ENCODE measurements at places on chromosomes 4 and X. TPM values are rescaled to one million over a fixed set of nuclear protein-coding genes. Genes with fewer than 3 reads are reported as not detected.

- H3K27me3 ChIP-seq = no peaks in the 10 kb centered on the region
- no peaks in the 10 kb centered on the region for H3K36me3 ChIP-seq
- no peak overlapping the region for H3K27ac ChIP-seq
- no peak overlapping the region for H3K4me3 ChIP-seq
Measured at GRCh38 chrX:138742217-138742616, 30.7 kb upstream of the FGF13 start.

- peaks cover 97% of the 10 kb centered on the region for H3K27me3 ChIP-seq
- H3K4me1 ChIP-seq = peaks cover 7% of the 10 kb centered on the region
- H3K4me3 ChIP-seq = no peak overlapping the region
- H3K36me3 ChIP-seq = no peaks in the 10 kb centered on the region
- H3K27ac ChIP-seq = no peak overlapping the region
- no peak for DNase-seq
Measured at GRCh38 chr4:3656416-3657356, 109.5 kb upstream of the ADRA2C start.

GRCh38 chr4:4724321-4724720, 135.1 kb upstream of the MSX1 start:
- DNase-seq = no peak
- H3K27me3 ChIP-seq = no peaks in the 10 kb centered on the region
- no peak overlapping the region for H3K27ac ChIP-seq
- H3K36me3 ChIP-seq = no peaks in the 10 kb centered on the region
- no peak overlapping the region for H3K4me3 ChIP-seq
- no peaks in the 10 kb centered on the region for H3K4me1 ChIP-seq

DNA sequence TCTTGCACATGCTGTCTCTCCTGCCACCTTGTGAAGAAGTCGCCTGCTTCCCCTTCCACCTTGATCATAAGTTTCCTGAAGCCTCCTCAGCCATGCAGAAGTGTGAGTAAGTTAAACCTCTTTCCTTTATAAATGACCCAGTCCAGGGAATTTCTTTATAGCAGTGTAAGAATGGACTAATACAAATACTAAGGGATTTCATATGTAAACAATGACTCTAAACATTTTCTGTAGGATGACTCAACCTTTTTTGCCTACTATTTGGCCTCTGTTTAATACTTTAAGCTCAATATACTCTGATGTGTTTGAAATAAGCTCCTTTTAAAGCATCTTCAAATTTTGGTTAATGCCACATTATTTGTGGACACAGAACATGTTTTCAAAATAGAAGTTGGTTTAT, 813.5 kb upstream of the SLIT2 start:
- H3K4me1 ChIP-seq = no peaks in the 10 kb centered on the region
- H3K4me3 ChIP-seq = no peak overlapping the region
- no peak for DNase-seq

Gene CBR4
- 42.2 TPM for total RNA-seq

Gene PTCHD1
- 0.32 TPM for total RNA-seq
